ENCODE measurements at places on chromosomes 6 and 20. TPM values are rescaled to one million over a fixed set of nuclear protein-coding genes. Genes with fewer than 3 reads are reported as not detected.

The SDC4 gene
- total RNA-seq, result 1.1 TPM

The CLDN20 gene
- total RNA-seq, result not detected

The PKHD1 gene
- total RNA-seq, result 0.03 TPM

The IL17F gene
- total RNA-seq, result not detected

All from CD4-positive, alpha-beta T cell (primary cell).